ENCODE measurements at places on chromosomes 12 and 14. TPM values are rescaled to one million over a fixed set of nuclear protein-coding genes. Genes with fewer than 3 reads are reported as not detected.

- DNase-seq: no peak
Measured at GRCh38 chr14:50545618-50546017, 13.2 kb upstream of the MAP4K5 start.

- no peak for DNase-seq
Measured at GRCh38 chr14:64937821-64938193, 4.7 kb downstream of the GPX2 start.

GLIPR1L2 gene
- total RNA-seq: not detected

KRT79 gene
- total RNA-seq: not detected

ITFG2 gene
- 79.3 TPM for total RNA-seq

PLCZ1 gene
- not detected for total RNA-seq

SMCO2 gene
- total RNA-seq: not detected

DNA sequence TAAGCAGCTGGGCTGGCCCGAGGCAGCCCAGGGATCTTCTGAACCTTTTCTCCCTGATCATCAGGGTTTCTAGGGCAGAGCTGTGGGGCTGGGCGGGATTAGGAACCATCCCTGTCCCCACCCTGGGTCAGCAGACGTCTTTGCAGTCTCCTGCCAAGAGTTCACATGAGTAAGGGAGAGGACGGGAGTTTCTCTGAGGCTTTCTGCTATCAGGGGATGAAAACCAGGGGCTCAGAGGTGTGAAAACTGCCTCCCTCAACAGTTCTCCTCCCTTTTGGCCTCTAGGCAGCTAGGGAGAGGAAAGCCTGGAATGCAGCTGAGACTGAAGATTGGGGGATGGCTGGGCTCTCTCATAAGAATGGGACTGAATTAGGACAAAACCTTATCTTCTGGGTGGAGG, 7.9 kb downstream of the ZNF385A start:
- DNase-seq: no peak

GRCh38 chr12:79143803-79144202, 279.2 kb downstream of the SYT1 start:
- DNase-seq: no peak

- DNase-seq: peak; percentile 92
Measured at GRCh38 chr12:69239922-69240630, 707 bp downstream of the CPSF6 start.

- peak; percentile 96 for DNase-seq
Measured at GRCh38 chr12:131710464-131711457, at the start of gene SFSWAP. Gene SFSWAP, plus strand, starts transcription at chr12:131711090. Its CDS starts 140 bp downstream, at chr12:131711230.

DNA sequence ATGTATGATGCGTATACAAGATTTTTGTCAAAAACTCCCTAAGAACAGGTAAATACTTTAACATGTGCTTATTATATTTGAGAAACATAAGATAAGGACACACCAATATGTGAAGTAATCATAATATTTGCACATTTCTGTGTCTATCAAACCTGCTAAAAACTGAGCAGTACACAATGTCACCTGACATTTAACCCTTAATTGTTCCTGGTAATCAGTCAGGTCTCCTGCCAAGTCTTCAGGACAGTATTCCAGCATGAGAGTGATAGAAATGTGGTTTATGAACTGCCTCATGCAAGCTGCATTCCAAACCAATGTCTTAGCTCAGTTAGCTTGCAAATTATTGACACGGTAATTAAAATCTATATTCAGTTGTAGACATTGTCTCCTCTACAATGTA, 4.2 kb downstream of the SOX5 start:
- DNase-seq: no peak

GRCh38 chr12:43115441-43116160, 436.4 kb downstream of the ADAMTS20 start:
- DNase-seq: no peak

DNA sequence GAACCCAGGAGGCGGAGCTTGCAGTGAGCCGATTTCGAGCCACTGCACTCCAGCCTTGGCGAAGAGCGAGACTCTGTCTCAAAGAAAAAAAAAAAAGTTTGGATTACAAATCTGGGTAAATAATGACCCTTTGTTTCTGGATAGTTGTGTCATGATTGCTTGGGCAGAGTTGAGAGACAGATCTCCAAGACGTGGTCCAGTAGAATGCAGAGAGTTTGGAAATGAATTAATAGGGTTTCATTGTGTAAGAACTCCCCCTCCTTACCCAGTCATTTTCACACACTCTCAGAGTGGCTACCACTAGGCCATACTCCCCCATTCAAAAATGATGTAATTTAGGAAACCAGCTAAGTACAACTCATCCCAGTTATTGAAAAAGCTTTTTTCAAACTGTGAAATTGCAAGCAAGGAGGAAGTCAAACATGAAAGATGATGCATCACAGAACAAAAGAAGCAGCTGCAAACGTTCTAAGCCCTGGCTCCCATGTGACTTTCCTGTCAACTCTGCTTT, 1331.9 kb downstream of the AACS start:
- DNase-seq: no peak

KRT7 gene
- not detected for total RNA-seq

DNA sequence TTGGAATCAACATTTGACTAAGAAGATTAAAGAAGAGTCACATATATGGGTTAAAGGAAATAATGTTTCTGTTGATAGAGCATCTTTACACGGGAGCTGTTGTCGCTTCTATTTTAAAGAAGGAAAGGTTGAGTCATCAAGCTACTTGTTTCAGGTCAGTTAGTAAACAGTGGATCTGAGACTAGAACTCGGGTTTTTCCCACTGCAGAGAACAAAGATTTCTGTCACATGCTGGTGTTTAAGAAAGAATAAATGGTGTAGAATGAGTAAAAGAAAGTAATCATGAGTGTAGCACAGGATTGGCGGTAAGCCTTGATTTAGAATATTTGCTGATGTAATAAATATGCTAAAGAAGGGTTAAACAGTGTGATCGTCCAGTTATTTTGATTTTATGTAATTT, 455.5 kb downstream of the AEBP2 start:
- DNase-seq: no peak

DNA sequence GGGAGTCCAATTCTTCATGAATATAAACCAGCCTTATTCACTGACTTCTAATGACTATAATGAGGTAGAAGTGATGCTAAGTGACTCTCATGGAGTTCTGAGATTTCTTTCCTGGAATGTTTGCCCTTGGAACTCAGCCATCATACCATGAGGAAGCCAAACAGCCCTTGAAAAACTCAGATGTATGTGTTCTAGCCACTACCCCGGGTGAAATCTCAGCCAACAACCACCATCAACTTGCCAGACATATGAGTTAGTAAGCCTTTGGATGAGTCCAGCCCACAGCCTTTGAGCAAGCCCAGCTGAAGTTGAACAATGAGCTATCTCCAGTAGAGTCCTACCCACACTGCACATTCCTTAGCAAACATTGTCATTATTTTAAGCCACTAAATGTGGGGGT, 149.5 kb downstream of the SLC6A15 start:
- no peak for DNase-seq

DNA sequence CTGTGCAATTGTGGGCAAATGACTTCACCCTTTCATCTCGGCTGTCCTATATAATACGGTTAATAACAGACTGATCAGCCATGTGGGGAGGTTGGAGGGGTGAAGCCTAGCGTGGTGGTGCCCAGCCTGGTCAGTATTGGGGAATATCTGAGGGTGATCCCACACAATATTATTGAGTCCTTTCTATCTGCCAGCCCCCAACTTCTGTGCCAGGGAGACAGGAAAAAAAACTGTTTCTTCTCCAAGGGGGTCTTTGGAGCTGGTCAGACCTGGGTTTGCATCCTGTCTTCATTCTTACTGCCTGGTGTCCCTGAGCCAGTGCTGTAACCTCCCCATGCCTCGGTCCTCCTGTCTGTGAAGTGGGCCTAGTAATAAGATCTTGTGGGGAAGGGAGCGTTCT, 6.5 kb downstream of the CYP46A1 start:
- DNase-seq: no peak

Data from spleen (tissue), 13 donors.